ENCODE measurements at places on chromosomes 5 and 9.

GRCh38 chr9:16213781-16214515 lies 656.5 kb downstream of the BNC2 start:
- no peaks in the 10 kb centered on the region for H3K27me3 ChIP-seq
- DNase-seq, result no peak
- H3K4me1 ChIP-seq, result no peaks in the 10 kb centered on the region

GRCh38 chr5:16853518-16853917 lies 82.6 kb downstream of the MYO10 start:
- H3K27ac ChIP-seq, result no peak overlapping the region
- peaks cover 27% of the 10 kb centered on the region for H3K4me1 ChIP-seq
- H3K27me3 ChIP-seq, result no peaks in the 10 kb centered on the region
- no peak for DNase-seq

DNA sequence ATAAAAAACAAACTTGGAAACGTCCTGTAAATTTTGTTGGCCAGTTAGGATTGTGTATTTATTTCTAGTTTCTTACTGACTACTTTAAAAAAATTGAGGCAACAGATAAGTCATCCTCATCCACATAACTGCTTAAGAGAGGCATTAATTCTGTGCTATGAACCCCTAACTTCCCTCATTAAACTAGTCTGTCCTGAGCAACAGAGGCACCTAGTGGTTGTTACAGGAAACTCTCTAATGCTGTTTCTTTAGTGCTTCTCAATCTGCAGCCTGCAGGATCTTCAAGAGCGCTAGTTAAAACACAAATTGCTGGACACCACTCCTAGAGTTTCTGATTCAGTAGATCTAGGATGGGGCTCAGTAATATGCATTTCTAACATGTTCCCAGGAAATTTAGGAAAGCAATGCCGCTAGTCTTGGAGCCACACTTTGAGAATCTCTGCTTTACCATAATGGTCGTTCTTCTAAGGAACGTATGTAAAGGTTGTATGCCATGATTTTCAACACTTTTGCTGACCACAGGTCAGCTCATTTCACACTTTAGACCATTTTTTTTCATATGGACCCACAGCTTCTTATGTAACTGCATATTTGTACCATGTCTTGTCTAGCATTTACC lies 410.1 kb upstream of the SMARCA2 start:
- DNase-seq, result peak; percentile 8
- H3K4me1 ChIP-seq, result no peaks in the 10 kb centered on the region
- no peaks in the 10 kb centered on the region for H3K27me3 ChIP-seq
- no peak overlapping the region for H3K4me3 ChIP-seq

GRCh38 chr5:150519978-150520377 lies 12.0 kb downstream of the NDST1 start:
- H3K27ac ChIP-seq, result peak overlapping the region; percentile 51
- H3K4me1 ChIP-seq, result peaks cover 74% of the 10 kb centered on the region
- H3K27me3 ChIP-seq, result no peaks in the 10 kb centered on the region
- no peaks in the 10 kb centered on the region for H3K36me3 ChIP-seq
- no peak overlapping the region for H3K4me3 ChIP-seq

DNA sequence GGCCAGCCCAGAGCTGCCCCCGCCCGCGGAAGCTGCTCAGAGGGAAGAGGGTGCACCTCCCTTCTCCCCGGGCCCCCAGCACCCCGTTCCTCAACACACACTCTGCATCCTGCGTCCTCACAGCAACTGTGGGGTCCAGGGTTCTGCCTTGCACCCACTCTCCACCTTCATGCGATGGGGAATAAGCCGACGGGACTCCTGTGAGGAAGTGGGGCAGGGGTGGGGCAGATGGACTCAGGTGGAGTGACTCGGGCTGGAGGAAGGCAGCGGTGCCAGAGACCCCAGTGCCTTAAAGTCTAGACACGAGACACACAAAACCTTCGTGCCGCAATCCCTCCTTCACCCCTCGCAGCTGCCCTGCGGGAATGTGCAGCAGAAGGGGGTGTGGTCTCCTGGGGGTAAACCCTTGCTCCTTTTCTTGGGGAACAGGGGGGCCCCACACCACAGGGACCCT lies 8.6 kb downstream of the BRD3 start:
- DNase-seq, result no peak
- H3K27ac ChIP-seq, result no peak overlapping the region
- no peaks in the 10 kb centered on the region for H3K27me3 ChIP-seq
- H3K4me1 ChIP-seq, result peaks cover 2% of the 10 kb centered on the region
- no peak overlapping the region for H3K4me3 ChIP-seq

DNA sequence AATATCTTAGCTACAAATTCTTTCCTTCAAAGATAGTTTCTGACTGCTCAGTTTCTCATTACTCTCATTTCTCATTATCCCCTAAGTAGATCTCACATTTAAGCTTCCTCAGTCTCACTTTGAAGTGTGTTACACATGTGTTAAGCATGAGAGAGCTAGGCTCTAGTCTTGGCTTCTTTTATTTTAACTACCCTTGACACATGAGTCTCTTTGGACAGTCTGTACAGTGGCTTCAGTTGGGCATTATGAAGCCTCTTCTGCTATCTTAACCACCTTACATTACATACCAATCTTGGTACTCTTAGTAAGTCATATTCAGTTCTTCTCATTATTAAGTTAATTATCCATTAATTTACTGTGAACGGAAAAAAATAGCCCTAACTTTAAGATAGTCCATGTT lies 232.5 kb downstream of the FBXL17 start:
- no peaks in the 10 kb centered on the region for H3K4me1 ChIP-seq
- no peak overlapping the region for H3K4me3 ChIP-seq
- H3K27ac ChIP-seq, result no peak overlapping the region
- no peak for DNase-seq
- no peaks in the 10 kb centered on the region for H3K36me3 ChIP-seq
- no peaks in the 10 kb centered on the region for H3K27me3 ChIP-seq

- no peak overlapping the region for H3K27ac ChIP-seq
- H3K36me3 ChIP-seq, result no peaks in the 10 kb centered on the region
- no peaks in the 10 kb centered on the region for H3K4me1 ChIP-seq
- H3K27me3 ChIP-seq, result no peaks in the 10 kb centered on the region
These were observed 354.3 kb downstream of the KCTD16 start for GRCh38 chr5:144525000-144525399.

DNA sequence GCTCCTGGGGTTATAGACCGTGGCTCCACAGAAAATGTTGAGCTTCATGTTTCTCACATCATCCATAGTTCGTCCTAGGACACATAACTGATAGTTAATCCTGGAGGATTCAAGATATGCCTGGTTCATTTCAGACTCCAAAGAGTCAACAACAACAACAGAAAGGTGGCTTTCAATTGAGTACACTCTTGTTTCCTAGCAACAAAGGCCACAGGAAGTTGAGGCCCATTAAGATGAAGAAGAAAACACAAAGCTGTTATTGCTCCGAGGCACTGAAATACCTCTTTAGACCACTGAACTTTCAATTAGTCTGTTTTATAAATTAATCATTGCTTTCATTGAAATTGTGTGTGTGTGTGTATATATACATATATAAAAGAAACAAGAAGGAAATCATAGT lies 154.5 kb downstream of the YIPF5 start:
- no peaks in the 10 kb centered on the region for H3K36me3 ChIP-seq
- no peak for DNase-seq
- no peak overlapping the region for H3K27ac ChIP-seq

DNA sequence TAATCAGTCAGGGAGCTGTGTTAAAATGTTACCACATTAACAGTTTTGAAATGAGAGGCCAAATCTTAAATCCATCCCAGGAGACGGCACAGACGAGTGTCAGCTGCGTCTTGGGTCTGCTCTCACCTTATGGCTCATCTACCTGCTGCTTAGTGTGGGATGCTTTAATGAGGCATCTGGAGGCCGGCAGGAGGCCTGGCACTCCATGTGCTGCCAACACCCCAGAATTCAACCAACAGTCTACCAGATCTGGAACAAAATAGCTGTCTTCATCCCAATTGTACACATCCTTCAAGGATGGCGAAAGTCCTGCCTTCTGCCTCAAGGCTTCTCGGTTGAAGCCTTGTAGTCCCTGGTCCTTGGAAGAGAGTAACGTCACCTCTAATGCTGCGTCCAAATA lies 12.0 kb downstream of the PRKACG start:
- DNase-seq, result no peak
- no peak overlapping the region for H3K27ac ChIP-seq
- H3K27me3 ChIP-seq, result no peaks in the 10 kb centered on the region
- no peak overlapping the region for H3K4me3 ChIP-seq

- no peak overlapping the region for H3K4me3 ChIP-seq
- no peaks in the 10 kb centered on the region for H3K36me3 ChIP-seq
- DNase-seq, result no peak
- H3K27ac ChIP-seq, result no peak overlapping the region
- no peaks in the 10 kb centered on the region for H3K27me3 ChIP-seq
These were observed 57.1 kb downstream of the SUB1 start for GRCh38 chr5:32642276-32643002.

DNA sequence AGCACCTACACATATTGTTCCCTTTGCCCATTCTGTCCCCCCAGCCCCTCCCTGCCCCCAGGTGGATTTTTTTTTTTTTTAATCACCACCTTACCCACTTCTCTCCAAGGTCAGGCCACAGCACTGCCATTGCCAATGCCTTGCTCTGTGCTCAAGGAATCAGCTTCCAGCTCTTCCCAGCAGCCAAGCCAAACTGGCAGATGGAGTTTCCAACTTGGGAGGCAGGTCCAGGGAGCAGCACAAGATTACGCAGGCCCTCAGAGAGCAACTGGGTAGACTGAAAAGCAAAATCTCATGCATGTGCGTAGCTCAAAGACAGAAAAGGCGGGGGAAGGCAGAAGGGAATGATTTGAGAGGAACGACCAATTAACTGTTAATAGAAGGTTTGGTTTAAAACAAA lies 15.1 kb downstream of the GRHPR start:
- peaks cover 16% of the 10 kb centered on the region for H3K4me1 ChIP-seq
- H3K36me3 ChIP-seq, result peaks cover 45% of the 10 kb centered on the region
- no peak overlapping the region for H3K4me3 ChIP-seq
- DNase-seq, result no peak

DNA sequence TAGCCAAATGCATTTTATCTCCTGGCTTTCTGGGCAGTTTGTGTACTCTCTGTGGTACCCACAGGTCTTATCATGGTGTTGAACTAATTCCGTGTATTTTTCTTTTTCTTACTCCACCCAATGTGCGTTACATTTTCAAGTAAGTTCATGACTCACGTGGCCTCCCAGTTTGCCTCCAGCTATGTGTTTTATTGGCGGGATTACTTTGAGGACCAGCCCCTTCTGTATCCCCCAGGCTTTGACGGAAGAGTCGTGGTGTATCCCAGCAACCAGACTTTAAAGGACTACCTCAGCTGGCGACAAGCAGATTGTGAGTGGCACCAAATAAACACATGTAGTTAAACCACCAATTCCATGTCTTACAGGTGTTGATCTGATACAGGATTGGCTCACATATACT lies 3.2 kb downstream of the THG1L start:
- peaks cover 2% of the 10 kb centered on the region for H3K36me3 ChIP-seq
- DNase-seq, result no peak
- H3K4me3 ChIP-seq, result no peak overlapping the region
- H3K4me1 ChIP-seq, result peaks cover 6% of the 10 kb centered on the region

DNA sequence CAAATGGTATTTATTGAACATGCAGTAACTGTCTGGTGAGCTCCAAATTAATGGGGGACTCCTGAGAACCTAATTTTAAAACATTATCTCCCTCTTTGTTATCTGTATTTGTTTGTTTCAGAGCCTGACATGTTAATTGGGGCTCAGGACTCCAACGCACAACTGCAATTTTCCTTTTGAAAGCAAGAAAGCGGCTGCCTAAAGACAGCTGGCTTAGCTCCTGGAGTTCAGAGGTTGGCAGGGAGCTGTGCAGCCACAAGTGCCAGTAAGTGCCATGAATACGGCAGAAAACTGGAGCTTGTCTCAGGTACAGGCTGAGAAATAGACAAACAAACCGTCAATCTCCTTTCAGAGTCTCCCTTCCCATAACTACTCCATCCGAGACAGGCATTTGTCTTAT lies 80.9 kb downstream of the PPP2R2B start:
- 0 out of 2 replicates have a peak overlapping the region, but pooled peaks have one; percentile 13 for H3K27ac ChIP-seq
- DNase-seq, result no peak
- H3K4me3 ChIP-seq, result no peak overlapping the region

GRCh38 chr9:87834357-87834756 lies 48.3 kb upstream of the SPATA31E1 start:
- no peaks in the 10 kb centered on the region for H3K27me3 ChIP-seq
- no peak overlapping the region for H3K27ac ChIP-seq
- H3K4me1 ChIP-seq, result no peaks in the 10 kb centered on the region
- no peaks in the 10 kb centered on the region for H3K36me3 ChIP-seq
- DNase-seq, result no peak
- H3K4me3 ChIP-seq, result no peak overlapping the region

GRCh38 chr9:89999176-89999533 lies 394.3 kb downstream of the GADD45G start:
- no peaks in the 10 kb centered on the region for H3K36me3 ChIP-seq
- no peak overlapping the region for H3K27ac ChIP-seq
- H3K4me3 ChIP-seq, result no peak overlapping the region
- DNase-seq, result no peak
- H3K27me3 ChIP-seq, result no peaks in the 10 kb centered on the region

DNA sequence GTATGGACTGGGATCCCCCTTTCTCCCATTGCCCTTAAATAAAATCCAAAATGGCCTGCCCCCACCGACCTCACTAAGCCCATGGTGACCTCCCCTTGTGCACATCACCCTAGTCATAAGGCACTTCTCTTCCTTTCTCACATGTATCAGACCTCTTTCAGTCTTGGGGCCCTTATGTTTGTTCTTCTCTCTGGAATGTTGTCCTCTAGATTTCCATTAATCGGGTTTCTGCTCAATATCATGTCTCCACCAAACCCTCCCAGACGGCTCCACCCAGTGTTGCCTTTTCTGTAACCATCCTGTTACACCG lies 196.3 kb downstream of the ERCC6L2 start:
- no peak overlapping the region for H3K27ac ChIP-seq
- DNase-seq, result no peak
- no peaks in the 10 kb centered on the region for H3K27me3 ChIP-seq
- no peaks in the 10 kb centered on the region for H3K36me3 ChIP-seq
- H3K4me1 ChIP-seq, result no peaks in the 10 kb centered on the region
- no peak overlapping the region for H3K4me3 ChIP-seq

DNA sequence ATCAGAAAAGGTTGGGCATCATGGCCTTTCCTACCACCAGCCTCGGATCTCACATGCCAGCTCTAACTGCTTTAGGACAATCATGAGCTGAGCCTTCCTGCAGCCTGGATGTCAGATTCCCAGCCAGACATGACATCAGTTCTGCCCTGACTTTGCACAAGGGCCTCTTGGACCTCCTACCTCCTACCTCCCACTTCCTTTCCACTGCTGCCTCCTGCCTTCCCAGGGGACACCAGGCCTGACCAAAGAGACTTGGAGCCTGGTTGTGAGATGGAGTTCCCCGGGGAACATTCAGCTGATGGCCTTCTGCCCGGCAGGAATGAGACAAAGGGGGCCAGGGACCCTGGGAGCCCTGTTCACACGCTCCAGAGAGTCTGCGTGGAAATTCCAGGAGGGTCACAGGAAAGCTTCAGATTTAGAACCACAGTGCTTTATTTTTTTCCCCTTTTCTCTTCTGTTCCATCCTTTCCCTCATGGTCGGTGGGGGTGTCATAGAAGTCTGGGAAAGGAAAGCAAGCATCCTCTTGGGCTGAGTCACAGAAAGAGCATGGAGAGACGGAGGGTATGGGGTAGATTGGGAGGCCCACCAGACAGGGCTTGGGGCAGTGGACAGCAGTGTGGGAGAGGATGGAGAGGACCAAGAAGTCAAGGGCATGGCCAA lies 35.4 kb upstream of the IL17B start:
- H3K27ac ChIP-seq, result no peak overlapping the region
- DNase-seq, result no peak

- H3K27me3 ChIP-seq, result no peaks in the 10 kb centered on the region
- peaks cover 34% of the 10 kb centered on the region for H3K4me1 ChIP-seq
- no peak overlapping the region for H3K27ac ChIP-seq
These were observed 1.9 kb downstream of the RAB24 start for GRCh38 chr5:177301503-177302165.
